ENCODE measurements at places on chromosomes 5 and 9.

GRCh38 chr9:80586786-80587330 is 1015.1 kb downstream of the TLE4 start:
- no peak for DNase-seq

DNA sequence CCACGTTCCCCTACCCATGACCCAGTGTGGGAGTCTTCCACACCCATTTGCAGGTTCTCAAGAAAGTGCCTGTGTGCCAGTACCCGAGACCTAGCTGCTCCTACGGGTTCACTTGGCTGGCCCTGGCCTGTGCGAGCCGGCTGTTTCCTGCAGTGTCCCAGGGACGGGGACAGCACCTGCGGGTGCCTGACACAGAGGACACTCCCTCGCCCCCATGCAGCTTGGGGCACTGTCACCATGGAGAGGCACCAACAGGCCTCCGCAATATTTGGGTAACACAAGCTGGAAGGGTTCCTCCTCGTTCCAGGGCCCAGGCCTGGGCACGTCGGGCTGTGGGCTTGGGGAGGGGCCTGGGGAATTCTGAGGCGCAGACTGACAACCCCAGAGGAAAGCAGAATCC is 41.4 kb downstream of the DUSP1 start:
- no peak for DNase-seq

DNA sequence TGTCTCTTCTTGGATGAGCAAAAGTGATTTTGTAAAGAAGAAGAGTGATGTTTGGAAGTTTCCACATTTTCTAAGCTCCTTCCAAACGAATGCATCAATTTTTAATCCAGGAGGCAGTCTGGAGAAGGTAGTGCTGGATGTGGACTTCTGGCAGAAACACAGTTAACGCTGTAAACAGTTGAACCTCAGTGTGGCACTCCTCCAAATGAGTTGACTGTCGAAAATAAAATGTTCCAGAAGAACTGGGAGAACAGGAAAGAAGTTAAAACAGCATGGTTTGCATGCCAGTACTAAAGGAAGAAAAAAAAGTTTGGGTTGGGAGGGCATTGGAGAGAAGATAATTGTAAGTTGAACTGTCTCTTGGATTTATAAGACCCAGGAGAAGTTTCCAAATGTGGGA is 6.5 kb downstream of the ZNF462 start:
- no peak for DNase-seq

GRCh38 chr9:19992556-19992955 is 203.7 kb upstream of the SLC24A2 start:
- no peak for DNase-seq

GRCh38 chr9:34560599-34561214 is 28.8 kb downstream of the CNTFR start:
- DNase-seq, result no peak

Measured in hematopoietic multipotent progenitor cell (in vitro differentiated cells).